Effector CD8-positive, alpha-beta T cell (primary cell): ENCODE measurements at places on chromosomes 7 and 10.

- DNase-seq, result no peak
Measured at GRCh38 chr10:71078454-71079145, 133.8 kb upstream of the UNC5B start.

DNA sequence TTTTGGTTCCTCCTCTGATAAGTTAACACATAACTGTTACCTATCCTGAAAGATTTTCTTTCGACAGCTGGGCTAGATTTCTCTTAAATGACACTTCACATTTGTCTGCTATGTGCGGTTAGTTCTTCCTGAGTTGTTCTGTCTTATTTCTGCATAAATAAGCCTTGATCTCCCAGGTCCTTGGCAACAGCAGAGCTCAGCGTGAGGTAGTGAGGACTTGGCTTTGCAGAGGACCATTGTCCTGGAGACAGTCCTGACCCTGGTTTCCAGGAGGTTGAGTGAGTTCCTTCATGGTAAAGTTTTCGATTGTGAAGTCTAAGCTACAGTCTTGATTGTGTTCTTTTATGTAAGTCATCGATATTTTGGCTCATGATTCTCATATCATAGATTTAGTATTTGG lies 23.7 kb downstream of the SND1 start:
- DNase-seq, result no peak

GRCh38 chr7:30896783-30897637 lies 14.6 kb upstream of the AQP1 start:
- DNase-seq, result no peak

DNA sequence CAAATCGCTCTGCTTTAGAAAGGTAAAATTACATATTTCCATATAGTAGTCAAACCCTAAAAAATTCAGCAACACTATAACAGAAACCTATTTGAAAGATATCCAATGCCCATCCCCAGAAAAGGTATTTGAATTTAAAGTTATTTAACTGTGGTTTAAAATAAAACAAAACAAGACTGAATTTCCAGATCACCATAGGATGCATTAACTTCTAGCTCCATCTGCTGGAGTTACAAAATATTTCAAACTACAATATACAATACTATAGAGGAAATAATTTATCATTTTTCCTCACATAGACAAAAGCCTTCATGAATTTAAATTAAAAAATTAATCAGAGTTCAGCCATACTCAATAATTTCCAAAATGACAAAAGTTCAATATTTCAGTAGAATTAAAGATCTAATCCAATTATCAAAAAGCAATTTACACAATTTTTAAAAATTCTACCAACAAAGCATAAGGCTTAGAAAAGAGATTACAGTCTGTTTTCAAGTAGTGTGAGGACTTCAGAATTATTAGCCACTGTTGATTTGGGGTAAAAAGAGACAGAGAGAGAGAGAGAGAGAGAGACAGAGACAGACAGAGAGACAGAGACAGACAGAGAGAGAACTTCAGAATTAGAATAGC lies 75.9 kb downstream of the LMBR1 start:
- DNase-seq, result no peak

GRCh38 chr10:131753336-131753735 lies 147.5 kb upstream of the PPP2R2D start:
- DNase-seq, result no peak

DNA sequence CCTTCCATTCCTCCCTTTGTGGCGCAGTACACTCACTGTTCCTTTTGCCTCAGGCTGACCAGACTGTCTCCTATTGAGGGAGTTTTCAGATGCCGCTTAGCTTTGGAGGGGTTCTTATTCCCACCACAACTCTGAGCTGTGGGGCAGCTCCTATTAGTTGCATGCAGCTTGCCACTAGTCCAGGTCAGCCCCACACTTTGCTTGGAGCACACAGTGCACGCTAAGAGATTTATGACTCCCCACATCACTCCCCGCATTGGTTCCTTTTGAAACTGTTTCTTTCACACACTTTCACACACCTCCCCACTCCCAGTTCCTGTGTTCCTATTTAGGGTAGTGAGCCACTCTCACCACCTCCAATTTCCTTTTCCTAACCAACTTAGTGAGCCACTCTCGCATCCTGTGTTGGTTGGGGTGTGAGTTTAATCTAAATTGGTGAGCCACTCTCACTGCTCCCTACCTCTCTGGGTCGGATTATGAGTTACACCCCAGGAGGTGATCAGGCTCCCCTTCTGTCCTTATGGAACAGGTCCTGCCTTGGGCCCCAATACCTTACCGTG lies 10.4 kb upstream of the ZNF485 start:
- DNase-seq, result no peak

GRCh38 chr10:104487794-104488438 lies 134.3 kb downstream of the CFAP58 start:
- DNase-seq, result no peak

DNA sequence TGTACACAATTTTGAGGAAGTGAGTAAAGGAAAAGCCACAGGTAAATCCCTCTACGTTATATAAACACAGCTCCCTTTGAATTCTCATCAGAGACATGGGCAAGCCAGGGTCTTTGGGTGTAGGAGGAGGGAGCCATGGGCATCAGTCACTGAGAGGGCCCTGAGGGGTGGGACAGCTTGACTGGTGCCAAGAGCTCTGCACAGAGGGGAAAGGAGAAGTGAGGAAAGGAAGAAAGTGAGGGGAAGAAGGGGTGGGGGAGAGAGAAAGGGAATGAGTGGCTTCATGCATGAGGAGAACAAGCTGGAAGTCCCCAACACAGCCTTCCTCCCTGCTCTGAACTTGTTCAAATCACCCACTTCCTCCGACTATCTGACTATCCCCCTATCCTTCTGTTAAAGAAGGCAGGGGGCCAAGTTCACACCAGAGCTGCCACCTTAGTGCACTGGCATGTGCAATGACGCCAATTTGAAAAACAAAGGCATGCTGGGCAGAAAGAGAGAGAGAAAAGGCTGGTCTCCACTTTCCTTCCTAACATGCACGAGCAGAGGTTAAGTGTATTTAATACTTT lies 16.4 kb upstream of the RNF148 start:
- no peak for DNase-seq

DNA sequence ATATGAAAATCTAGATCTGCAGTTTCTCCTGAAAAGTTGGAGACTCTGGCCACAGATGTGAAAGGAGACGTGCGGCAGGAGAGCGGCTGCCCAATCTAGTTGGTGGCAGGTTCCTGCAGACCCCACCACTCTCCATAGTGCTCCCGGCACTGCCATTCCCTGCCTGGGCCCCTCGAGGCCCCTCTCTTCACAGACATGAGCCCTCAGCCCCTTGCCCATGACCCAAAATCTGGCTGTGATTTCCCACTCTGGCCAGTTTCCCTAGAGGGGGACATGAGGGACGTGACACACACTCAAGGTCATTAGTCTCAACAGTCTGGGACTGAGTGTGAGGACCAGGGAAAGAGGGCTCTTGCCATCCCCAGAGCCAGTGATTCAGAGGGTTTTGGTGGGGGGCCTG lies 138.7 kb downstream of the PTPN20 start:
- no peak for DNase-seq

DNA sequence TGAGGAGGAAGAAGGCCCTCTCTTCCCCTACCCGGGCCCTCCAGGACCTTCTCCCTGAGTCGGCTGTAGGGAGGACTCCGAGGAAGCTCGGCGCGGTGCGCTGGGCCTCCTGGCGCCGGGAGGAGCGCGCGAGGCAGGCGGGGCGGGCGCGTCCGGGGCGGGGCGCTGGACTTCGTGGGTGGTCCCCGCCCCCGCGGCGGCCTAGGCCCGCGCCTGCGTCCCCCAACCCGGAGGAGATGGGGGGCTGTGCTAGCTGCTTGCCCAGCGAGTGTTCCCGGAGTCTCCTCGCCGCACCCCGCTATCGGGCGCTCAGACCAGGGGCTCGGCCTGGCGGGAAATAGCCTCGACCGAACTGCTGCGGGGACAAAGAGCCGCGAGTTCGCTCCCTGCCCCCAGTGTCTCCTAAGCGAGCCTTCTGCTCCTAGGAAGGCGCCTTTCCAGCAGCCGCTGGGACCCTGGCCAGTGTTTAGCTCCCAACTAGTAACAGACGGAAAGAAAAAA lies 19.2 kb upstream of the SMO start:
- peak; percentile 37 for DNase-seq

DNA sequence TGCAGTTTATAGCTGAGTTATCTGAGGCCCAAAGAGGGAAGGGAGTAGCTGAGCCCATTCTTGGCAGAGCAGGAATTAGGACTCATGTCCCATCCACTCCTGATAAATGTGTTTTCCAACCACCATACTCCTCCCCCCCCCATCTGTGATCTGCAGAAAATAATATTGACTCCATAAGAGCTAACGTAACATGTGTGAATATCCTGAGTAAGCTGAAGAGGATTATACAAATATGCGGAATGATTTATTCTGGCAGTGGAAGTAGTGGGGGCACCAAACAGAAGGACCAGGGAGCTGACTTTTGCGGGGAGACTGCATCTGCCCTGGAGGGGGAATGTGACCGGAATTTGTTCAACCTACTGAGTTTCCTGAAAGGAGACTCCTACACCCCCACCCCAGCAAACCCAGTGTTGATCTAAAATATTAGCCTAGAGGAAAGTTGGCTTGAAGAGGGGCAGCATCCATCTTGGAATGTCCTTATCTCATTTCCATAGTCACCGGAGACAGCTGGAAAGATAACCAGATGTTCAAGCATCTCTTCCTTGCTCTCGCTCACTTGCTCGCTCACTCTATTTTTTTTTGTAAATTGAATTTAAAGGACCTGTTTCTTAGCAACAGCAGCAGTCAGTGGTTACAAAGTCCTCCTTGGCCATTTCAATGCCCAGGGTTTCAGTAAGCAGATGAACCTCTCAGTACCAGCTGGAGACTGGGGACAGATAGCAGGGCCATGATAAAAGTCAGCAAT lies 114.7 kb downstream of the RPS24 start:
- DNase-seq, result no peak

DNA sequence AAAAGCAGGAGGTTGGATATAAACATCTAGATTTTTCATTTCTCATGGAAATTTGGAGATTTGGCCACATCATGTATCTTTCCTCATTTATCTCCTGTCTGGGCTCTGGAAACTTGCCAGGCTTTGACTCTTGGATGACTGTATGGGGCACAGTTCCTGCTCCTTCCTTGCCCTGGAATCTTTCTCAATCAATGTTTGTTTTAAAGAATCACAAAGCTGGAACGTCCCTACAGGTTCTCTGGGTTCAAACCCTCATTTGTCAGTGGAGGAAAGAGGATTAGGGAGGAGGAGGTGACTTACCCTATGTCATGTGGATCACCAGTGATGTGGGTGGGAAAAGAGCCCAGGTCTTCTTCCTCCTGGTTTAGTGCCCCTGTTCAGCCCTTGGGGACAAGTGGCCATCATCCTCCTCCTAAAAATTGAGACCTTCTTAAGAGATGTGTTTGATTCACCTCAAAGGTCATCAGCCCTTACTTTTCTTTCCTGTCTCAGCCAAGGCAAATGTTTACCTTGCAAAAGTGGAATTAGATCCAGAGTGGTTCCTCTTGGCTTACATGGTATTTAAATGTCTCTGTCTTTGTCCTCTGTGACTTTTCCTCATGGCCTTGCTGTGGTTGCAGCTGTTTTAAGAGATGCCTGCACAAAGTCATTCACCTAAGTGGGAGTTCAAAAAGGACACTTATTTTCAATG lies 38.8 kb upstream of the PDZD8 start:
- DNase-seq, result no peak

GRCh38 chr7:148796841-148797240 lies 87.2 kb downstream of the EZH2 start:
- DNase-seq, result no peak

- DNase-seq, result no peak
Measured at GRCh38 chr7:93958216-93958615, 36.7 kb downstream of the GNG11 start.

- DNase-seq, result no peak
Measured at GRCh38 chr7:157428554-157428945, 91.7 kb downstream of the DNAJB6 start.

DNA sequence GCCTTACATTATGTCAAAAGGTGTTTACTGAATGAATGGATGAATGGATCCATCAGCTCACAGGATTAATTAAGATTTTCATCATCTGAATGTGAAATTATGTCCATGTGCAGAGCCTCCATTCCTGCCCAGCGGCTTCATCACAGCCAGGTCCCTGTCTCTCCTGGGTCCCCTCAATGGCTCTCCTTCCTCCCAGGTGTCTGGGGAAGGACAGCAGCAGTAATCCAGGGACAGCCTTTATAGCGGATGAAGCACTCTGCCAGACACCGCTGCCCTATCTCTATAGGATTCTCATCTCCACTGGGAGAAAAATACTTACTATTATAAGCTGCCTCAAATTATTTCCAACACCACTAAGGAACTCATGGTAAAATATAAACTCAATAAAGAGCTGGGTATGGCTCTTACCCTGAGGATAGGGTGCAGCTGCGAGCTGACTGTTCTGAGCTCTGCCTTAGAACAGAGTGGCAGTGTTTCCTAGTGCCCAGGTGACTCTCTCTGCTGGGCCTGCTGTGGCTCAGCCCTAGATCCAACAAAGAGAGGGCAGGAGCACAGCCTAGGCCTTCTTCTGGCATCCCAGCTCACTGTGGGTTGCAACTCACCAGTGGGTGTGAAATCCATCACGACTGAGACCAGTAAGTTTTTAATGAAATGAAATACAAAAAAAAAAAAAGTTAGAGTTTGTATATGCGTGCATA lies 38.3 kb downstream of the GPRIN2 start:
- no peak for DNase-seq

DNA sequence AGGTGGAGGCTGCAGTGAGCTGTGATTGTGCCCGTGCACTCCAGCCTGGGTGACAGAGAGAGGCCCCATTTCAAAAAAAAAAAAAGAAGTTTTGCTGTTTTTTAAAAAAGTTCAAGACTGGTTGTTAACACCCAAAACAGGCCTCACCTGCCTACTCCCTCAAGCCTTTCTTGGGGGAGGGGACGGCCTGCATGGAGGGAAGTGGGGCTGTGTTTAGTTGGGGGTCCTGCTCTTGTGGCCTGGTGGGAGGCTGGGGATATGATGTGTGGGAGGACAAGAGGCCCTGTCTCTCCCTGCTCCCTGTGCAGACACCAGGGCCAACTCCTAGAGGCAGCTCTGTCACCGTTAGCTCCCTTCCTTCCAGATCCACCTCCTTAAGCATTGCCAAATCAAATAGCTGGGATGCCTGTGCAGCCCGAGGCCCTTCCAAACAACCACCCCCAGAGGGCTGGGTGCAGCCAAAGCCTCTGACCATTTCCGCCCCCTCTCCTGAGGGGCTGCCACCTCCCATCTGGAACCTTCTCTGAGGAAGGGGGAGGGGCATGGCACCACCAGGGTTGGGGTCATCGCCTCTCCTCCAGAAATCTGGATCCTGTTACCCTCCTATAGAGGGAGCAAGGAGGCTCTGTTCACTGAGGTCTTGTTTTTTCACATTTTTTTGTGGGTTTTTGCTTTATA lies 32.9 kb upstream of the ANKRD2 start:
- no peak for DNase-seq

GRCh38 chr10:32240471-32240870 lies 106.5 kb downstream of the EPC1 start:
- no peak for DNase-seq

DNA sequence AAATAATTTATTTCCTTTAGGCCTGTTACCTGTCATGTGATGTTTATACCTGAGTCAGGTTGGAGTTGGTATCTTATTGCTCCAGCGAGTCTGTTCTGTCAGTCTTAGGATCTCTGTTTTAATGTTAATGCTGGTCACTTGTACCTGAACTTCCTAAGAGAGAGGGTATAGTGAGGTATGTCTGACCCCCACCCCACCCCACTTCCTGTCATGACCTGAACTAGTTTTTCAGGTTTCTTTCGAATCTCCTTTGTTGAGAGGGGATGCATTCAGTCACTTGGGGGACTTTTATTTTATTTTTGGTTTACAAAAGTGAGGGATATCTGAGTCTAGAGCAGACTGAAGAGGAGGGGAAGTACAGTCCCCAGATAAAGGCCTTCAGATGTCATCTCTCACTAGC lies 769.0 kb upstream of the COBL start:
- DNase-seq, result no peak
